Activated naive CD4-positive, alpha-beta T cell treated with anti-CD3 and anti-CD28 coated beads, Interleukin-2, amount 10 ng/mL, durations not matched to agents 5 hours and 36 hours (primary cell): ENCODE measurements at places on chromosomes 16 and 17. TPM values are rescaled to one million over a fixed set of nuclear protein-coding genes. Genes with fewer than 3 reads are reported as not detected.

CBX2 gene
- total RNA-seq: 5.5 TPM

TMEM235 gene
- total RNA-seq: not detected

EME1 gene
- total RNA-seq: 13.2 TPM

VTN gene
- 0.14 TPM for total RNA-seq

TOP3A gene
- total RNA-seq: 49.9 TPM

KRT9 gene
- not detected for total RNA-seq

CNTNAP4 gene
- total RNA-seq: not detected

SRR gene
- total RNA-seq: 17.4 TPM

PRSS21 gene
- 1.7 TPM for total RNA-seq

GDPD3 gene
- 17.4 TPM for total RNA-seq

CASKIN1 gene
- 0.39 TPM for total RNA-seq

HSPB9 gene
- not detected for total RNA-seq

DNAH17 gene
- total RNA-seq: 0.33 TPM

NPTX1 gene
- total RNA-seq: 71.2 TPM

MRPL45 gene
- 33.0 TPM for total RNA-seq
